Cardiac muscle cell (in vitro differentiated cells and primary cell): ENCODE measurements at places on chromosomes 4 and X. TPM values are rescaled to one million over a fixed set of nuclear protein-coding genes. Genes with fewer than 3 reads are reported as not detected.

The WDR13 gene
- polyA plus RNA-seq, result 150 and 168 TPM in 2 replicates

The MAGEA2B gene
- polyA plus RNA-seq, result 0.29 TPM in 1 of 2 replicates, not detected in the other

The CCSER1 gene
- 0.10 and 0.77 TPM in 2 replicates for polyA plus RNA-seq

The ZCCHC12 gene
- 1.1 and 1.3 TPM in 2 replicates for polyA plus RNA-seq

The SPARCL1 gene
- polyA plus RNA-seq, result not detected in 2 replicates
